ENCODE measurements at places on chromosomes 5 and 9.
A peak's percentile ranks its signal among the peaks of the same experiment; 100 is the strongest.

GRCh38 chr5:1374679-1375055 lies 29.8 kb upstream of the CLPTM1L start:
- no peak for DNase-seq

- no peak for DNase-seq
Observed at GRCh38 chr5:167633114-167633513, 658.3 kb upstream of the WWC1 start.

DNA sequence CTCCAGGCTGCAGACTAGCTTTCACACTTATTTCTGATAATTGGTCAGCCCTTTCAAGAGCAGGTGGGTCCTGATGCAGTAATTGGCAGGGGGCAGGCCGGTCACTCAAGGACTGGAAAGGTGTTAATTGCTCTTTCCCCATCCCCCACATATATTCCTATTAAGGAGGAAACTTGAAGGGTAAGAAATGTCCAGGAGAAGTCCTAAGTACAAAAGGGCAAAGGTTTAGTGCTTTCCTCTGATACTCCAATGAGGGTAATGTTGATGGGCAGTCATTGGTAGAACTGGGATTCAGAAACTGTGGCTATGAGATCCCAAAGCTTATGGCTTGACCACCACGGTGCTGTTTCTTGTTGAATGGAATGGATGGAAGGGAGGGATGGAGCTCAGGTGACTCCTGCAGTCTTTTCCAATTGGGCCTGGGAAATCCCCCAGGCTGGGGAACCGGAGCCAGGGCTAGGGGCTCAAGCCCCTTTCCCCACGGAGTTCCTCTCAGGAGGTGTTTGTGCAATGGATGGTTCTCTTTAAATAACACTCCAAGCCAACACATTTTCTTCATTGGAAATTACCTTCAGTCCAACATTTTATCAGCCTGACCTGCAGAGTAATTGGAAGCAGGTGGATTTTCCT lies 103.2 kb upstream of the ALDH1B1 start:
- no peak for DNase-seq

DNA sequence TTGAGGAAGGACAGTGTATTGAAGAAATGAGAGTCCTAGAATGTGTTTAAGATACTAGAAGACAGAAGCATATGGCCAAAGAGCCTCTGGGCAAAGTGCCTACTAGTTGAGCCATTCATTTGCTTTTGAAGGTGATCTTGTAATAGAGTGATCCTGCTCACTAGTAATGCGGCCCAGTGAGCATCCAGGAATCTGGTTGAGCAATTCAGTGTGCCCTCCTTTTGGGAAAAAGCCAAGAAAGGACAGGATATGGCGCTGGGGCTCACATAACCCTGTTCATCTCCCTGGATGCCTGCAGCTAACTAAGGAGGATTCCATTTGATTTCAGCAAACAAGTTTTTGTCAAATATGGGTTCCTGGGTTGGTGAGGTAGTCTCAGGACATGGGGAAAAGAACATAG lies 16.3 kb downstream of the ADAM19 start:
- peak; percentile 78 for DNase-seq

GRCh38 chr5:61409568-61409967 lies 77.5 kb downstream of the ZSWIM6 start:
- DNase-seq: peak; percentile 90

- DNase-seq: no peak
Observed at GRCh38 chr9:14361074-14361473, 47.1 kb upstream of the NFIB start.

GRCh38 chr9:35164711-35165110 lies 2.9 kb downstream of the UNC13B start:
- DNase-seq: no peak

- DNase-seq: no peak
Observed at GRCh38 chr9:80775530-80775929, 913.8 kb downstream of the TLE1 start.

DNA sequence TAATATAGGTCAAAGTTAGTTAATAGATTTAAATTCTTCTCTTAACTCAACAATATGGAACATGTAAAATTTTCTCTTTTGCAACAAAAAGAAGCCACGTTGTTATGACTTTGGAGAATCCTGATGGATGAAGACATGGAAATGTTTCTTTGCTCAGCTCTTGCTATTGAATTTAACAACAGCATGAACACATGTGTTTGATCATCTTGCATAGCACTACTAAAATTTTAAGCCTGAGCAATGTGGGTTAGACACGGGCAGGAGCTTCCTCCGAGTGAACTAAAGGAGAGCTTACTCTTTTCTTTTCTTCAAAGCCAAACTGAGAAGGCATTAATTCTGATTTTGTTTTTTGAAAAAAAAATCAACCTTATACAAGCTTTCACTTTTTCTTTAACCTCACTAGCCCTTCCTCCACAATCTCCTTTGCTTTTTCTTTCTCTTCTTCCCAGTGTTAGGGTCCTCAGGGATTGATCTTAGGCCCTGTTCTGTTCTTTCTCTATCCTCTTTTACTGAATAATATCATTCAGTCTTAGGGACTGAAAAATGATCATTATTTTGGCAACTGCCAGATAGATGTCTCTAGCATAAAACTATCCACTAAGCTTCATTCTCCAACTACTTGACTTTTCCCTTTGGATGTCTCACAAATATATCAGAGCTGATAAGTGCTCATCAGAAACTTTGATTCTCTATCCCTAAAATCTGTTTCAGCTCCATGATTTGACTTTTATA lies 36.9 kb downstream of the ADAMTS19 start:
- no peak for DNase-seq

GRCh38 chr5:160427607-160428006 lies 6.0 kb downstream of the PTTG1 start:
- DNase-seq: no peak

DNA sequence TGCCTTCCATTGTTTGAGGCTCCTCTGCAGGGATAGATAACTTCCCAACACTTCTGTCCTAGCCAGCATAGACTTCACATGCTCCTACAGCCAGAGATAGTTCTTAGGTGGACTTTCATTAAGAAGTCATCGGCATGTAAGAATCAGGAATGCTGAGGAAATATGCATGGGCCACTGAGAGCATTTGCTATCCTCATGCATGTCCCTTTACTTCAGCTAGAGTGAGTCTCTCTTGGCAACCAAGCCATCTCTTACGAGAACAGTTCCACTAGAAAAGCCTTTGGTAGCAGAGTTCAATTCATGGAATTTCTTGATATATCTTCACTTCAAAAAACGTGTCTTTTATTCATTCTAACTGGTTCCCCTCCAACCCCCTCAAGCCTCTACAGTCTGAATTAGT lies 202.4 kb downstream of the SMARCA2 start:
- no peak for DNase-seq

GRCh38 chr5:175554296-175554695 lies 75.9 kb downstream of the SFXN1 start:
- DNase-seq: no peak

DNA sequence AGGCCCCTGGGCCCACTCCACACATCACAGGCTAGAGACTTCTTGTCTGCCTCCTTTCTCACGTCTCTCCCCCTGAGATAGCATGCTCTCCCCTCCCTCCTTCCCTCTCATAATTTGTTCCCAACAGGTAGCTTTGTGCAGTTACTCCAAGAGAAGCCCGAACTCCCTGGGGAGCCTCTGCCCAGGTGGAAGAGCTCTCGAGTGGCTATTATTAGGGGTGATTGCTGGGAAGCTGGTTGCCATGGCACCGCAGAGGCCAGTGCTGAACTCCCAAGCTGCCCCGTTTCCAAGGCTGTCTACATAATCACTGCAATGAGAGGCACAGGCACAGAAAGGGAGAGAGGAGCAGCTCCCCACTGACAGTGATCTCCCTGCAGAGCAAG lies 104.7 kb upstream of the GPR151 start:
- no peak for DNase-seq

- no peak for DNase-seq
Observed at GRCh38 chr9:129736334-129736733, 16.5 kb downstream of the PTGES start.

DNA sequence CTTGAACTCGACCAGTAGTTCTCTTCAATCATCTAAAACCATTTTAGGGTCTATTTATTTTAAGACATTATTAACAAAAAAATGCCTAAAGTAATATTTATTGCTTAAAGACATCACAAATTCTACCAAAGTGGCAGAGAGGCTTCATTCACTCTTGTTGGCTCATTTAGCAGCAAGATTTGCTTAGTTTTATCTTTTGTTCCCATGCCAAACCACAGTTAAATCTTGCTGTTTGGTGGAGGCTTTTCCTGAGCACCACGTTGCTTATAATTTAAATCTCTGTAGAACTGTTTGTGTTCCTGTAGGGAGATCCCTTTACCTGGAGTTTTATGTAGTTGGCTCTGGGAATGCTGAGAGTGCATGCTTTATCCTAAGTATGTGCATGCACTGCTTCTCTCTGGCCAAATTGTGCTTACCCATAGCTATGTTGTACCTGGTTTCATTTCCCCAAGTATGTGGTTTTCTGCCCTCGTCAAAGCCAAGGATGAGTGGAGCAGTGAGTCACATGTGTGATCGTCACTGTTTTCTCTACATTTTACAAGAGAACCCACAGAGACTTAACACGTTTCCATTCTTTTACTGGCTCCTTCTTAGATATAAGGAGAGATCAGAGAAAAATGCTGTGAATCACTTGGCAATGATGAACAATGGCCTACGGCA lies 42.1 kb upstream of the MAST4 start:
- DNase-seq: no peak

DNA sequence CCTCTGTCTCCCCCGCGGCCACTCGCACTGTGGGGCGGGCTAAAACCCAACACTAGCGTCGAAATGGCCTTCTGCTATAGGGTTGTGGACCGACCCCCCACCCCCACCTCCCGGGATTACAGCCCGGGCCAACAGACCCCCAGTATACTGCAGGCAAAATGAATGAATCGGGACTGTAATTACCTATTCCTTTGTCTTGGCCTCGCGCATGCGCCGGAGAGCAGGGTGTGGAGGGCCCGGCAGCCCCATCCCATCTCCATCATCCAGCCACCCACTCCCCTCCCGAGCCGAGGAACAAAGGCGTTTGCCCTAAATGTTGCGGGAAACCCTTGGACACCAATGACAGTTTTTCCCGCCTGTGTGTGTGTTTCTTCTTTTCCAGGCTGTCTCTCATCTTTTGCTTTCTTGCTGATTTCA lies 1.6 kb downstream of the BASP1 start:
- no peak for DNase-seq

GRCh38 chr9:126706698-126707053 lies 92.9 kb downstream of the LMX1B start:
- DNase-seq: no peak

- no peak for DNase-seq
Observed at GRCh38 chr9:6739218-6739617, 18.6 kb upstream of the KDM4C start.

- DNase-seq: no peak
Observed at GRCh38 chr9:21461377-21461776, 20.7 kb downstream of the IFNE start.

GRCh38 chr5:140287801-140288521 lies 14.9 kb downstream of the PFDN1 start:
- DNase-seq: no peak

DNA sequence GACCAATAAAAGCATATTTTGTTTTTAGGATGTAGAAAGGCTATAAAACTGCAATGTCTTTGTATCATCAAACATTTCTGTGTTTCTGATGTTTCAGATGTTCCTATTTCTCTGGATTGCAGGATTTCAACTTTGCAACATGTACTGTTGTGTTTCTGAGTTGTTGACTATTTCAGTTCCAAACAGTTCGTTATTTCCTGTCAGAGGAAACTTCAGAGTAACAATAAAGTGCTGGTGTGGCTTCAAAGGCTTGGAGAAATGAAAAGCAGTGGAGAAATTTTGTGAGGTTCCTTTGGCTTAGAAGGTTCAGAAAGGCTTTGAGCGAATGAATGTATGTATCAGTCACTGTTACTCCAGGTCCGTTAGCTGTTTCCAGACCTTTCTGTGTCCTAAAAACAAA lies 17.2 kb downstream of the TJP2 start:
- DNase-seq: no peak

- no peak for DNase-seq
Observed at GRCh38 chr9:35226651-35227050, 64.8 kb downstream of the UNC13B start.

GRCh38 chr5:67286006-67286405 lies 89.4 kb upstream of the CD180 start:
- no peak for DNase-seq

DNA sequence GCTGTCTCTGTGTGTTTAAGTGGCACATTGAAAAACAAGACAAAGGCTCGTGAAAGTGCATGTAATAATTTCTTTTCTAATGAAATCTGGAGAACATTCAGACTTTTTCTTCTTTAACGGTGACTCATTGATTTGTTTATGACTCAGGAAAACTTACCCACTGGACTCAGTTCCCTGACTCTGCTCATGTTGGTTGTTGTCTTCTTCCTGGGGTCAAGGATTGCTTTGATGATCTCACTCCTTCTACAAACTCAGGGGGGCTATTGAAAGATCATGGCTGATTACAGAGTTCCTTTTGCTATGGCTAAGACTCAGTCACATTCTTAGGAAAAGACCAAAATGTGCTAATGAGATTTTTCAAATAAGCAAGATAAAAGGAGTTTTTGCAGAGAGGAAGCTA lies 141.1 kb upstream of the DAP start:
- peak; percentile 34 for DNase-seq

DNA sequence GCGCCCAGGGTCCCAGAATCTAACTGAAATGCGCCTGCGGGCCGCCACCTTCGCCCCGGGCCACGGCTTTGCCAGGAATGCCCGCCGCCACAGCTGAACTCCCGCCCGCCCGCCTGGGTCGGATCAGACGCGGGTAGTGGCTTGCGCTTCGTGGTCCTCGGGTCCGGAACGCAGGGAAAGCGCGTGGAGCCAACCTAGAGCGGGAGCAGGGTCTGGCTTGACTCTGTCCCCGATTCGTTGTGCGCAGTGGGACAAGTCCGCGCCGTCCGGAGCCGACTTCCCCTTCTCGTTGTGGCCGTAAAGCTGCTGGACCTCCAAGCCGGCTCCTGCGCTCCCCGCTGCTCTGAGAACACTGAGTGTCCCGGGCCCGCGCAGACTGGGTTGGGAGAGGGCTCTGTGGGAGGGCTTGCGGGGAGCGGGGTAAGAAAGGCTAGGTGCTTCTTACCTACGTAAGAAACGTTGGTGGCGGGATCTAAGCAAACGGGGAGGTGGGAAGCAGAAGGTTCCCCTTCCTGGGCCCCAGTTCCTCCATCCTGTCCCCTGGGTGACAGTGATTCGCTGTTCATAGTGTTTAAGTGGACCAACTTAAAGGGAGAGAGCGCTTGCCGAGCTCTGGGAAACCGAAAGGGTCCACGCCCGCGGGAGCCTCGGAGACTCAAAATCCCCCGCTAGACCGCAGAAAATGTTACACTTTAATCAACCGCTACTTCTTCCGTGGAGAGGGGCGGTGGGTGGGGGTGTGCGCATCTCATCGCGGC lies 4.4 kb upstream of the FOXE1 start:
- DNase-seq: no peak

GRCh38 chr5:168978015-168978414 lies 322.9 kb downstream of the SLIT3 start:
- DNase-seq: peak; percentile 14

GRCh38 chr5:96721351-96721977 lies 59.3 kb downstream of the CAST start:
- no peak for DNase-seq

- no peak for DNase-seq
Observed at GRCh38 chr9:806285-807156, 35.0 kb upstream of the DMRT1 start.
